ENCODE measurements at places on chromosomes 5 and 9.

DNA sequence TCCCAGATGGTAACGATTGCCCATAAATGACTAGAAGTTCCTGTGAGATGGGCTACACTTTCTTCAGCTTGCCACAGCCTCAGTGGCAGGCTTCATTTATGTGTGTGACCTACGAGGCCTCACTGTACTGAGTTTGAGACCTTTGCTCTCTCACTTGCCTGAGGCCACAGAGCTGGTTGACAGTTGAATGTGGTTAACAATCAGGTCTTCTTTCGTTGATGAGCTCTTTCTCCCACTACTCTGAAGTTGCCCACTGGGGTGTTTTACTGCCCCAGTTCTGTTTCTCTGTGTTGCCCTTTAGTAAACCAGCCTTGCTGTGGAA is 70.5 kb downstream of the CYFIP2 start:
- no peak for DNase-seq

- DNase-seq: no peak
Observed at GRCh38 chr5:142275496-142275895, 49.3 kb downstream of the SPRY4 start.

DNA sequence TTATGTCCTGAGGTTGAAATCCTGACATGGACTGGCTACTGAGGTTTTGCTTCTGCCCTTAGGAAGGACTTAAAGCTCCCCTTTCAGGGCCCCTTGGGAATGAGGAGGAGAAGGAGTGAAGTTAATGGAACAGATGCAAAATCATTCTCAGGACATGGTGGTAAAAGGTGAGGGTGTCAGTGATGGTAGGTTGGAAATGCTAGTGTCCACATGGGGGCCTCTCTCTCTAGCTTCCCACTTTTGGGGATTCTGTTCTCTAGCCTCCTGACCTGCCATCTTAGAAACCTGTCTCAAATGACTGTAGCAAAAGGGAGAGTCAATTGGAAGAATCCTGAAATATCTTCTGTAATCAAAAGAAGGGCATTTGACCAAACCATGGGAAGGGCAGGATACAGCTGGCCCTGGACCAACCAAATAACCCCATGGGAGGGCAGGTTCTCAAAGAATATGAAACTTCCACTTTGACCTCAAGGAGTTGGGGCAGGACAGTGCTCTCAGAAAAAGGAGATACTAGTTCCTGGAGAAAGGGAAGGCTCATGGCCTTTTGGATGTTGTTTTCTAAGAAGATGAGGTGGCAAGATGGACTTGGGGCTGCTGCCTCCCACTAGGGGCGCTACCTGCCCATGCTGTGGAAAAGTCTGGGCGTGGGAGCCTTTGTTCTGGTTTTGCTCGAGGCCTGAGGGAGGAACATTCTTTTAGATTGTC is 21.2 kb upstream of the MLANA start:
- DNase-seq: no peak

- DNase-seq: no peak
Observed at GRCh38 chr5:151095341-151096000, 14.6 kb upstream of the TNIP1 start.

- DNase-seq: no peak
Observed at GRCh38 chr5:1445689-1446601, 705 bp upstream of the SLC6A3 start.

- DNase-seq: no peak
Observed at GRCh38 chr5:141522301-141522700, 33.4 kb downstream of the PCDHGC5 start.

DNA sequence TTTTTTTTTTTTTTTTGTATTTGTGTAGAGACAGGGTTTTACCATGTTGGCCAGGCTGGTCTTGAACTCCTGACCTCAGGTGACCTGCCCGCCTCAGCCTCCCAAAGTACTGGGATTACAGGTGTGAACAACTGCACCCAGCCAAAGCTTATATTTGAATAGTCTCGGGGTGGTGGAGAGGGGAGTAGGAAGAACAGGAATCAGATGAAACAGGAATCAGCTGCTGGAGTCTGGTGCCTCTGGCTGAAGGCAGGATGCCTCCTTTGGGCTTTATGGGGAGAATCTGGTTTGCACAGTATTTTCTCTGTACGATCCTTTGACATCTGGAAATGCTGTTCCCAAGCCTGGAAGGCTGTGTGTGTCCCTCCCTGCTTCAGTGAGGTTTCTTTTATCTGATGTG is 10.9 kb downstream of the C5orf52 start:
- no peak for DNase-seq

GRCh38 chr9:2979957-2980610 is 136.2 kb upstream of the PUM3 start:
- no peak for DNase-seq

GRCh38 chr5:135127439-135128240 is 93.6 kb upstream of the PITX1 start:
- no peak for DNase-seq

GRCh38 chr9:115494393-115494792 is 376.4 kb upstream of the TNC start:
- DNase-seq: no peak

DNA sequence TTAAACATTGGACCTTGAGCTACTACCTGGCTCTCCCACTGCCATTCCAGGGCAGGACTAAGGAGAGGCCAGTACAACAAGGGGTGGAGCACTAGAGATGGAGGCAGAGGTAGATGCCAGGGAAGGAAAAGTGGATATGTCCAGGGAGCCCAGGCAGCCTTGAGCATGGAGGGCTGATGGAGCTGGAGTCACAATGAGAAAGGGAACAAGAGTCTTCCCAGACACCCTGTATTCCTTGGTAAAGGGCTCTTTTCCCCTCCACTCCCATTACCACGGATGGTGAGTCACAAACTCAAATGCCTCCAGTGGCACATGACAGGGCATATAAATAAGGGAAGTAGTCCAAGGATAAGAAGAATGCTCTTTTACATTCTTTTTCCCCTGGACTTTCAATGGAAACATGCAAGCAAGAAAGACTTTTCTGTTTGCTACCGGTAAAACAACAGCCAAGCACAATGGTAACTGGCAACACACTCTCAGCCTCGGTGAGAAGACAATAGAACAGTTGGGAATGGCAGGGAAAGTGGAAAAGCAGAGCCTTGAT is 16.7 kb downstream of the ERAP1 start:
- no peak for DNase-seq

- no peak for DNase-seq
Observed at GRCh38 chr9:137756045-137756744, 121.4 kb upstream of the CACNA1B start.

- DNase-seq: no peak
Observed at GRCh38 chr9:19154135-19154612, 26.9 kb upstream of the PLIN2 start.

DNA sequence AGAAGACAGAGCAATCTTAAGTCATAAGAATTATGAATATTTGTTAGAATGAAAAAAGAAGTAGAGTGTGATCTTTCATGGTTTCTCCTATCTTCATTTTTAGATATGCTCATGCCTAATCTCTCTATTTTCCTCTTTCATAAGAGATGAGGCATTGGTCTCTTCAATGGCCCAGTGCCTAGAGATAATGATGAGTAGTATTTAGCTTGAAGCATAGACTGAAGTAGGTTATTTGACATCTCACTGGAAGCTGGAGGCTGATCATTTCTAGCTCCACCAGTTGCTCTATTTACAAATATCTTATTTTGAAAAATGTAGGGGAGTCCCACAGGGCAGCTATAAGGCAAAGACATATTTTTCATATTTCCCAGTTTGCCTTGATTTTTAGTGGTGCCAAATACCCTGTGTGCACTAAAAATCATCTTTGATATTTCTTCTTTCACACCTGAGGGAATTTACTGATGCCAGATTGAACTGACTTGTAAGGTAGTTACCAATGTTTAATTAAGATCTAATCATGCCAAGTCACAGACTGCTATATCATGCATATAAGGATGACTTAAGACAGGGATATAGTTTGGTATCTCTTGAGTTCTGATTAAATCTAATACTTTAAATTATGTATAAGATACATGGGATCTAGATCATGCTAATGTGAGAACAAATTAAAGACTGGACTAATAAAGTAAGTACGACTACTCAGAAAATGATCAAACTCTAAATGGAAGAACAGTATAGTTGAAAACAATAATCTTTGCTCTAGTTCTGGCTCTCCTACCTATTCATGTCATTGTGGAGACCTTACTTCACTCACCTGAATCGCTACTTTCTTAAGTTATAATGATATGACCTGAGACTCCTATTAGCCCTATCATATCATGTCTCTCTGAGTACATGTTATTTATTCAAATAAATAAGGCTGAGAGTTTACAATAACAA is 108.2 kb upstream of the IFNE start:
- no peak for DNase-seq

DNA sequence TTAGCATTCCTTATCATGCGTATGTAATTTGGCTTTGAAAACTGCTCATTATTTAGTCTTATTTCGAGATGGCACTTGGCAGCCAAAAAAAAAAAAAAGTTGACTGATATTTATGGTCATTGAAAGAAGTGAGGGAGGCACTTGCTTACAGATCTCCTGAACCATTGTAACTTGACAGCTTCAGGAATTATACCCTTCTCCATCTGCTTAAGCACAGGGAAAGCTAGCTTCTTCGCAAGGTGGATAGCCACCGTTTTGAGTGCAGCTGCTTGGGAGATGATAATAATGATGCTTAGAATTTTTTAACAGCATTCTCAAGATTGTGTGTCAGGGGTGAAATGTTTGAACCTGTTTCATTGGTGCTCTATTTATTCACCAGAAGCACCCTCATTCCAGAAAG is 116.1 kb downstream of the GIN1 start:
- no peak for DNase-seq

- no peak for DNase-seq
Observed at GRCh38 chr5:58087123-58087522, 372.8 kb downstream of the PLK2 start.

DNA sequence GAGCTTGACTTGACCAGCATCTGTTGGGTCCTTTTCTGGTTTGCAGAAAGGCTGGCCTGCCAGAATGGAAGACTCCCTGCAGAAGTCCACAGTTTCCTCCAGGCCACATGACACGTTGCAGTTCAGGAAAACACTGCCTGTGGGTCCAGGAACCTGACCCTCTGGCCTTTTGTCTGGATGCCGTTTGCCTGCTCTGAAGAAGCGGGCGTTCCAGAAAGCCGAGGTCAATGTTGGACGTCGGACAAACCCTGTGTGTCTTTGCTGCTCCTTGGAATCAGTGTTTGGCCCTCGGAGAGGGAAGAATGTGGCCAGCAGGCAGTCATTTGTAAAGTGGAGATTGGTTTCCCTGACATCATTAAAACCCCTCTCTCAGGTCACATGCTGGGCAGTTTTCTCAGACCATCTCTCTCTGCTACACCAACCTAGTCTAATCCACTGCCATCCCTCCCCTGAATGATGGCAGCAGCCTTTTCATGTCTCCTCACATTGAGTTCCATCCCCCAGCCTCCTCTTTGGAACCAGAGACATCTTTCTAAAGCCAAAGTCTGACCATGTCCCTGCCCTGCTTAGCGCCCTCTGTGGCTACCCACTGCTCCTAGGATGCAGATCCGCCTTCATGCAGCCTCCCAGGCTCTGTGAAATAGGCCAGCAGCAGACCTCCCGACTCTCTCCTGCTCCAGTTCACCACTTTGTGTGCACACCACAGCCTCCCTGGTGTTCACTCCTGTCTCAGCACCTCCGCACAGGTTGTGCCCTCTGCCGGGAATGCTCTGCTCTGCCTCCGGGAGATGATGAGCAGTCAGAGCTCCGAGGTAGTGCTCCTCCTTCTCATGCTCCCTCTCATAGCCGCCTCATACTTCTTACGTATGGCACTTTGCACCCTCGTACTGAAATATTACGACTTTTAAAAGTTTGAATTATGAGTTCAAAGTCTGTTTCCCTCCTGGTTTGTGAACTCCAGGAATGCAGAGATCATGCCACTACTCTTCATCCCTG is 75.6 kb downstream of the RALGPS1 start:
- no peak for DNase-seq

GRCh38 chr5:154098465-154098864 is 59.7 kb downstream of the MFAP3 start:
- no peak for DNase-seq

DNA sequence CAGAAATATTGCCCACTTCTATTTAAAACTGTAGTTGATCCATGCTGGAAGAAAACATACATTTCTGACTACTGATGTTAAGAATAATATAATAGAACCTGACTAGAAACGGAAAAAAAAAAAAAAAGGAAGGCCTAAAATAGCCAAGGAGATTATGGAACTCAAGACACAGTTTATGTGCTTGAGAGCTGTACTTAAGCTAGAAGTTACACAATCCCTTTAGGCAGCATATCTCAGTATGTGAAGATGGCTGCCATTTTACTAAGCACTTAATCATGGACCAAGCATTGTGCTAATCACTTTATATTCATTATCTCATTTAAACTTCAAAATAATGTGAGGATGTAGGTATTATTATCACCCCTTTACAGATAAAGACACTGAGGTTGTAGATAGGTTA is 73.0 kb upstream of the NR4A3 start:
- no peak for DNase-seq

DNA sequence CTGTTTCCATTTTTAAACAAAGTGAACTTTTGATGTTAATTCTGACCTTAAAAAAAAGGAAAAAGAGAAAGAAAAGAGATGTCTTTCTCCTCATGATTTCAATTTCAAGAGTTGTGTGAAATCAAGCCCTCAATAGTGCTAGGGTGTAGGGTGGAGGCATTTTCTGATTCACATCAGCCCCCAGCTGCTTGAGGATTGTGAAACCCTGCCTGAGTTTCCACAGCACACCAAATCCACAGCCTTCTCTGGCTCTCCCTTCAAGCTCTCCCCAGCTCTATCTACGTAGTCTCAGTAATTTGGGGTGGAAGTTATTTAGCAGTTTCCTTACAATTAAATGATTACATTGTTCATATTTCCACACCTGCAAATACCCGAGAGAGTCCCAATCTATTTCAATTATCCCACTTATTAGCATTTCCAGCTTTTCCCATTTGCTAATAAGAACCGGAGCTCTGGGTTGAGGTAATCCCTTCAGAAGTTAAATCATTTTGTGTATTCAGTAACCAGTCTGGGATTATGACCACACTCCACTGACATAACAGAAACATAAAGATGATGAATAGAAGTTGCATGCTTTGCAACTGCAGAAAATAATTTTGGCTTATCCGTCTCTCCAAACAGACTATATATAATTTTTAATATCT is 54.9 kb downstream of the MTX3 start:
- no peak for DNase-seq

GRCh38 chr9:97535771-97536170 is 34.3 kb downstream of the TMOD1 start:
- no peak for DNase-seq

DNA sequence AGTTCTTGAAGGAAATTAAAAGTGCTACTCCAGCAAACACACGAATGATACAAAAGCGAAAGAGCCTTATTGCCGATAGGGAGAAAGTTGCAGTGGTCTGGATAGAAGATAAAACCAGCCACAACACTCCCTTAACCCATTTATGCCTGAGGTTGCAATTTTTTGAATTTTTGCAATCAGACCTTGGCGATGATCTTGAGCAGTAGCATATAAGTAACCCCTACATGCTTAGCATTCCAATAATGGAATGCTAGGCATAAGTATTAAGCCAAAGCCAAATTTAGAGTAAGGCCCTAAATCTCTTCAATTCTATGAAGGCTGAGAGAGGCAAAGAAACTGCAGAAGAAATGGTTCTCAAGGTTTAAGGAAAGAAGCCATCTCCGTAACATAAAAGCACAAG is 153.5 kb downstream of the SLC28A3 start:
- DNase-seq: no peak

- no peak for DNase-seq
Observed at GRCh38 chr9:79939819-79940218, 368.1 kb downstream of the TLE4 start.

All from stimulated activated CD8-positive, alpha-beta memory T cell treated with anti-CD3 and anti-CD28 coated beads, Interleukin-4, amount 100 ng/mL, for 4 hours (primary cell).